Colonic mucosa (tissue), 4 donors: ENCODE measurements at places on chromosomes 2 and 18. TPM values are rescaled to one million over a fixed set of nuclear protein-coding genes. Genes with fewer than 3 reads are reported as not detected.

The MATN3 gene
- total RNA-seq = 0.13 TPM

The FHOD3 gene
- 4.1 TPM for total RNA-seq

DNA sequence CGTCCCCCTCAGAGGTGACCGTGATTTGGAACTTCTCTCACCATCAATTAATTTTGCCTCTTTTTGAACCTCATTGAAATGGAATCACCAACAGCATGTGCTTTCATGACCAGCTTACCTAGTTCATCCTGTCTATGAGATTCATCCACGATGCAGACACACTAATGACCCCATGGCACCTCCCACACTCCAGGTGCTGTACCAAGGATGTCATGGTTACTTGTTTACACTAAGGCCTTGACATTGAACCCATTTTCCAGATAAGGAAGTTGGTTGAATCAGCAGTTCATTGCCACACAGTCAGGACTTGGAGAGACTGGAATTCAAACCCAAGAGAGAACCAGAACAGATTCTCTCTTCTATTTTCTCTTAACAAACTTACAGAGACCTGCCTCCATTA lies 139.0 kb downstream of the ZFP36L2 start:
- DNase-seq = no peak

GRCh38 chr18:12571630-12572029 lies 86.3 kb downstream of the SPIRE1 start:
- no peak for DNase-seq

DNA sequence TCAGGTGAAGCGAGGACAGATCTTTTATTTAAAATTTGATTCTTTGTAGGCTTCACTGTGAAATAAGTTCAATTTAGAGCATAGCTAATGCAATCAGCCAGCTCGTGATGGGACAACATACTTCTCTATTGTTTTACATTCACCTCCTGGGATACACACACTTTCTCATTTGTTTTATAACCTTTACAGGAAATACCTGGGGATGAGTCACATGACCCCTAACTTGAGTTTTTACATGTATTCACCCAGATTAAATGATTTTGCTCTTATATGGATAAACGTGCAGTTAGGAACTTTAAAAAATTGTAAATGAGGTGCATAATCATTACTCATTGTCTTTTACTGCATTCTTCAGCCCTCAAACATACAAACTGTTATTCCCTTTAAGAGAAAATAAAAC lies 152.1 kb downstream of the NEDD4L start:
- DNase-seq = peak; percentile 16
